Motor neuron (in vitro differentiated cells): ENCODE measurements at places on chromosomes 2 and 18.

- ATAC-seq: peak; percentile 12
Measured at GRCh38 chr2:23769364-23769763, 157.6 kb downstream of the ATAD2B start.

GRCh38 chr18:49704334-49704733 is 109.0 kb downstream of the ACAA2 start:
- no peak for ATAC-seq

GRCh38 chr2:221134718-221135117 is 437.4 kb downstream of the EPHA4 start:
- ATAC-seq: no peak

- ATAC-seq: no peak
Measured at GRCh38 chr18:76502551-76502950, 7.5 kb upstream of the ZNF516 start.
